ENCODE measurements at places on chromosomes 7 and 10.

- DNase-seq = no peak
These were observed 410.0 kb downstream of the EXOC4 start for GRCh38 chr7:133662830-133663229.

GRCh38 chr7:150954986-150955518 lies 23.1 kb downstream of the KCNH2 start:
- no peak for DNase-seq

- no peak for DNase-seq
These were observed 132.7 kb upstream of the HGF start for GRCh38 chr7:81902536-81902935.

- no peak for DNase-seq
These were observed 544 bp downstream of the TSPAN33 start for GRCh38 chr7:129144834-129145668.

- DNase-seq = no peak
These were observed 32.5 kb downstream of the ERLIN1 start for GRCh38 chr10:100153239-100153825.

DNA sequence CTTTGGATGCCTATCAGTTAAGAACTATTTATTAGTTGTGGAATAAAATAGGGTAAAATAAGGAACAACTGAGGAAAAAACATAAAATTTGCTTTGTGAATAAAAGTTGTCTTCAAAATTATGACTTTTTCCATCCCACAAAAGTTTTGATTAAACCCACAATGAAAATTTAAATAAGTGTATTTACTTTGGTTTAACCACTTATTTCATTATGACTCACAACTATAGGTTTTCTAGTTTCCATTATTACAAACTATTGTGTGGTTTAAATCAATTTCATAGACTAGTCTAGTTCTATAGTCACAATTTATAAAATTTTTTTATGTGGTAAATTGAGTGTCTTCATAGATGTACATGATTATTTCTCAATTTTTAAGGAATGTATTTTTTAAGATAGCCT lies 116.6 kb downstream of the EGFR start:
- no peak for DNase-seq

GRCh38 chr7:92797693-92798092 lies 38.7 kb downstream of the CDK6 start:
- DNase-seq = no peak
